ENCODE measurements at places on chromosomes 5 and 9.

DNA sequence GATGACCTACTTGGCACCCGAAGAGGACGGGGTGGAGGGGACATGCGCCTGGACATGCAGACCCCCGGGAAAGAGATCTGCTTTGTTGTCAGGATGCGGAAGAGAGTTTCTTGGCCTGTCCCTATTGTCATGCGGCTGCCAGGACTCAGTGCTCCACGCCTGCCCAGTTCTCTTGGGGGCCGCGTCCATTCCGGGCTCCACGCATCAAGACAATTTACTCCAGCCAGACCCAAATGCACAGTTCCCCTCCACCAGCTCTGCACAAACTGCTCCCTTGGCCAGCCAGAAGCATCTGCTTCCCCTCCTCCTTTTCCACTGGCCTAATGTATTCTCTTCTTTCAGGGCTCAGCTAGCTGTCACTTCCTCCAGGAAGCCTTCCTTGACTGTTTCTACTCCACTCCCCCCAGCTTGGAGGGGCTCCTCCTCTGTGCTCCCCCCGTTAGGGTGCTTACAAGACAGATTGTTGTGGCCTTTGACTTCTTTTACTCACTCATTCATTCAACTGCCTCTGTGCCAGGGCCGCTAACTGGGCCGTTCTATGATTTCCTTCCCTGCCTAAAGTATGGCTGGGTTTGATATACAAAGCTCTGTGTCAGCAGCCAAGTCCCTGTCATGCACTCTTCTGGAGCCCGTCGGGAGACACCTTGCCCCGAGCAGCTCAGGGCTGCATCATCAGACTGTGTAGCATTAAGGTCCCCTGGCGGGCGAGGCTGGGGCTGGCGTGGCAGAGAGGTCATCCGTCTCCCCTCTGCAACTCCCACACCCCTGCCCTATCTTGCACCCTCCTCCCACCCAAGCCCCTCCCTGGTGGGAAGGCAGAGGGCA is 6.6 kb downstream of the FIBCD1 start:
- DNase-seq, result no peak

DNA sequence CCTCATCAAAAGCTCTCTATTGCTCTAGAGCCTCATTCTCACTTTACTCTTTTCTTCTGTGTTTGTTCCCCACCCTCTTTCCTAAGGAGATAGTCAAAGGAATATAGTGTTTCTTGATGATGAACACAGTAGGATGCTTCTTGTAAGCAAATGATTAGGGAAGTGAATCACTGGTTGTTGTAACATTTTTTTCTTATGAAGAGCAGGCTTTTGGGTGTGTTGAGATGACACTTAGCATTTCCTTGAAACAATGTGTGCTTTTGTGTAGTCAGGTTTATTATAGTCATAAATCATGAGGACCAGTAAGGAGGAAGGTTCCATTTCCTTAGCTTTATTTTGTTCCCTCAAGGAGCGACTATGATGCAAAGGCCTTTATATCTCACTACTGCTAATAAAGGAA is 1991.3 kb upstream of the C9orf72 start:
- no peak for DNase-seq

GRCh38 chr5:109410389-109411148 is 795 bp upstream of the PJA2 start:
- DNase-seq, result peak; percentile 71

DNA sequence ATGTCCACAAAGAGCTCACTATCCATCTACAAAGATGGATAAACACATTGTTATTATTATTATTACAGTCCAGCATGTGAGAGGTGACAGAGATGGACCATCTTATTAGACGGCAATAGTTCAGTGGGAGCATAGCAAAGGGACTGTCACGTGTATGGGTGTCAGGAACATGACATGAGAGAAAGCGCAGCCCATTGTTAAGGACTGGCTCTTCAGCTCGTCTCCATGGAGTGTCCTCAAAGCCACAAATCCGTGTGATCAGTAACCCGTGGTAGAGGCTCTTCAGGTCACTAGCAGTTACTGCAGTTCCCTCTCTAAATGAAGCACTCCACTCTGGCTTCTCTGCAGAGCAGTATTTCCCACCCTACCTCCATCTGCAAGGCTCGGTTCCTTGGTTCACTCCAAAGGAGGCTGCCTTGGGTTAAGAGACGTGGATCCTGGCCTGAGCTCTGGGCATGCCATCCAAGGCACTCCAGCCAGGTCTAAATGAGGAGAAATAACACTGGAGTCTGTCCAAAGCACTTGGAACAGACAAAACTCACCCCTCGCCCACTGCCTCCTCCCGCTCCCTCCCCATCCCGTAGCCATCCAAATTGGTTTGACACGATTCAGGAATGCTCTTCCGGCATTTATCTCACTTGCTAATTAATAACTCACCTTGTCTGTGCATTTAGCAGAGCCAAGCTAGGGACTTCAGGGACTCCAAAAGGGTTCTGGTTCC is 122.3 kb upstream of the WWC1 start:
- DNase-seq, result no peak

DNA sequence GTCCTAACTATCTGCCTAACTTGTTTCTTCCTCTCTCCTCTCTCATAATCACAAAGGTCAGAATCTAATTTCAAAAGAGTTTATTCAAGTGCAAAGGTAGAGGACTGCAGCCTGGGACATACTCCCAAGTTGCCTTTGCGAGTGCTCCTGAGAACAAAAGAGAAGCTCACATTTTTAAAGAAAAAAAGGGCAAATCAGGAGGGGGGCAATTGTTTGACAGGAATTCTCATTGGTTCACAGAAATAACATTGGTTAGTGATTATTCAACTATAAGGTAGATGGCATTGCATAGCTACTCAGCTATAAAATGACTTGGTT is 108.1 kb upstream of the RAI14 start:
- DNase-seq, result no peak

- DNase-seq, result no peak
Observed at GRCh38 chr9:88691091-88691490, 156.1 kb downstream of the NXNL2 start.

- no peak for DNase-seq
Observed at GRCh38 chr9:86792136-86792535, 155.2 kb downstream of the GAS1 start.

DNA sequence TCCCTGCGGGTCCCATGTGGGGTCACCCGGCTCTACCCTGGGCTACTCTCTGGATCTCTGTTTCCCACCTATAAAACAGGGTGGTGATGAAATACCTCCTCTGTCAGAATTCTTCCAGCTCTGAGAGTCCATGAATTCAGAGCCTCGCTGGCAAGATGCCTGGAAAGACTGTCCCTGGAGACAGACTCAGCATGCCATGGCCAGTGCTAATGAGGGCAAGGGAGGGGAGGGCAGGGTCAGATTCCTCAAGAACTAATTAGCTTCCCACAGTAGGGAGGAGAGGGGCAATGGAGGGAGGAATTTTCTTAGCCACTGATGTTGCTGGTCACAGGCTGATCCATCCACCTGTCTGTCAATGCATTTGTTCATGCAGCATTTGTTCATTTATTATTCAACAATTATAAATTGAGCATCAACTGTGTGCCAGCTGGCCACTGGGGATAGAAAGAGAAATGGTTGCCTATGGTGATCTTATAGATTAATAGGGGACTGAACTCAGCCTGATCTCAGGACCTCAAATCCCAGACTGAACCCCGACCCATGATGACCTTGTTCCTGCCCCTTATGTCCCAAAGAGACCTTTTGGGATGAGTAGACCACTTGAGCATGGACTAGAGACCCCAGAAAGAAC is 4.7 kb downstream of the SYNPO start:
- peak; percentile 49 for DNase-seq

DNA sequence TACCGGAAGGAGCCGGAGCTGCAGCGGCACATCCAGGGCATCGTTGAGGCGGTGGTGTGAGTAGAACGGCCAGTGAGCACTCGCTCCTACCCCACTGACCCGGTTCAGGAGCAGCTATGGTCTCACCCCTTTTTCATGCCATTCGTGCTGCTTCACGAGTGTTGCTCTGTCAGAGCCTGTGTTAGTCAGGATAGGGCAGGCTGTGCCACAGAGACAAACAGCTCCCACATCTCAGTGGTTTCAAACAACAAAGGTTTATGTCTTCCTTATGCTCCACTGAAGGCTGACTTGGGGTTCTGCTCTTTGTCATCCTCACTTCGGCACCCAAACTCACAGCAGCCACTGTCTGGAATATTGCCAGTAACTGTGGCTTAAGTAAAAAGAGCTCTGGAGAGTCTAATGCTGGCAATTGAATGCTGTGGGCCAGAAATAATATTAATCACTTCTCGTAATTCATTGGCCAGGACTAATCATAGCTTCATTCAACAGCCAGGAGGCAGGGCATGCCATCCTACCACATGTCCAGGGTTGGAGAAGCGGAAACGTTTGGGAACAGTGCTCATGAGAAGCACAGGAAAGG is 28.4 kb downstream of the ARHGEF37 start:
- no peak for DNase-seq

GRCh38 chr9:115998666-115999065 is 154.9 kb upstream of the PAPPA start:
- no peak for DNase-seq

DNA sequence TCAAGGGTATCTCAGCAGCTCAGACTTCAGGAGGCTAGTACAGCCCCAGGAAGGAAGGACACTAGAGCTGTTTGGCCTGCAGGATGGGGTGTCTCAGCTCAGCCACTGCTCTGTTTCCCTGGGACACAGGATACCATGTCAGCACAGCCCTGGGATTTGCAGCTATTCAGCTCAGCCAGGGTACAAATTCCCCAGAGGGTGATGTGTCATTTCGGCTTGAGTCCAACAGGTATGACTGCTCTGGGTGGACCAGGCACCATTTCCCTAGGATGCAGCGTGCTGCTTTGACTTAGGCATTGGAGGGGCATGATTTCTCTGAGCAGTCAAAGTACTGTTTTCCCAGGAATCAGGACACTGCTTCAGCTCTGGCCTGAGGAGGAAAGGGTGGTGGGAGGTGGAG is 130.1 kb downstream of the ARSB start:
- DNase-seq, result no peak

DNA sequence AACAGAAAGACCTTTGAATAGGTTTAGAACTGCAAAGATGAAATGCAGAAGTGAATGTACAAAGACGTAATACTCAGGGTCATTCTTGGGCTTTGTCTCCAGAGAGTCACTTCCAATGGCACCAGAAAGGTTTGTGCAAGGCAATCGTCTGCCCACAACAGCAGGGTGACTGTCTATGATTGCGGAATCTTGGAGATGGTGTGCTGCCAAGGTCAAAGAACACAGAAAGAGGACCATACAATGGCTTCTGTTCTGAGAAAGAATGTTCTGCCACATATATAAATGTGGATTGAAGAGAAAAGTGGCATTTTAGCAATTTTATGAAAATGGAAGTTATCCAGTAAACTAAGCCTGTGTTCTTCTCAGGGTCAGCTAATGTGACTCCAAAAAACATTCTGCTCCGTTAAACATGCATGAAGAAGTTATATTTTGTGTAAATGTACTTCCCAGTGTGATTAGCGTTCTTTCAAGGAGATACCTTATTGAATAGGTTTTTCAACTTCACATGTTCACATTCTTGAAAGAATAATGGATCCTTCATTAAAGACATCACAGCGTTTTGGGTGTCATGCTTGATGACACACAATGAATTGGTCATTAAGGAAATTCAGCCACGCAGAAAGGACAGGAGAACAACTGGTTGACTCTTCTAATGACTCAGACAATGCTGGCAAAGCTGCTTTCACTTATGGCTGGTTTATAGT is 73.4 kb upstream of the CDH6 start:
- DNase-seq, result no peak

- DNase-seq, result no peak
Observed at GRCh38 chr9:131255676-131256197, 20.6 kb downstream of the FAM78A start.

GRCh38 chr5:67287510-67288268 is 91.1 kb upstream of the CD180 start:
- DNase-seq, result no peak

- DNase-seq, result no peak
Observed at GRCh38 chr5:159324986-159325385, 5.3 kb downstream of the IL12B start.

DNA sequence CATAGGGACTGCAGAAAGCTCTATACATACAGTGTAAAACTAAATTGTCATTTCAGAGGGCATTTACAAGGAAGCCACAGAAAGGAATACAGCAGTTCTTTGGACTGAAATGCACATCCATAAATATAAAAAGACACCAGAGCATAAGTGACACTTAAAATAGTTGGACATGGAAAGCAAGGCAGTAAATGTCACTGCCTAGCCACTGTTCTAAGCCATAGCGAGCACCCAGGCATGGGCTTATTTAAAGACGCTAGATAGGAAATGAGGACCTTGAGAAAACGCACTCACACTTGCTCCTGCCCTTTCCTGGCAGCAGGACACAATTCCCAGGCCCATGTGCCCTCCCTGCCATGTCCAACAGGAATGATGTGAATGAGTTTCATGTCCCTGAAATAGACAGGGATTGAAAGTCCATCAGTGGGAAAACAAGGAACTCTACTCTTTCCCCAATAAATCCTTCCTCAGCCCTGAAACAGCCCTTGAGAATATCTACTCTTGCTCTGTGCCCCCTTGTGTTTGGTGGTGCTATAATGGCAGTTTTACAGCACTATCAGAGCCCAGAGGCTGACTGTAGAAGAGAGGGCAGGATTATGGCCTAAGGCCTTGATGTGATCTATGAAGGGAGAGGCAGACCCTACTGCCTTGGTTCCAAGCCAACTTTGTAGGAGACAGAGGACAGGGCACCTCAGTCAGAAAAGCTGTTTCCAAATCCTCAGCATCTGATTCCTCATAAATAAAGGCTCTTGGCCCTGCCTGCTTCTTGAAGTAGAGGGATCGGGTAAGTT is 182.9 kb downstream of the SAXO1 start:
- no peak for DNase-seq

GRCh38 chr5:152237531-152237930 is 167.5 kb downstream of the NMUR2 start:
- DNase-seq, result no peak

GRCh38 chr5:178403956-178404600 is 171.5 kb upstream of the PHYKPL start:
- DNase-seq, result no peak

DNA sequence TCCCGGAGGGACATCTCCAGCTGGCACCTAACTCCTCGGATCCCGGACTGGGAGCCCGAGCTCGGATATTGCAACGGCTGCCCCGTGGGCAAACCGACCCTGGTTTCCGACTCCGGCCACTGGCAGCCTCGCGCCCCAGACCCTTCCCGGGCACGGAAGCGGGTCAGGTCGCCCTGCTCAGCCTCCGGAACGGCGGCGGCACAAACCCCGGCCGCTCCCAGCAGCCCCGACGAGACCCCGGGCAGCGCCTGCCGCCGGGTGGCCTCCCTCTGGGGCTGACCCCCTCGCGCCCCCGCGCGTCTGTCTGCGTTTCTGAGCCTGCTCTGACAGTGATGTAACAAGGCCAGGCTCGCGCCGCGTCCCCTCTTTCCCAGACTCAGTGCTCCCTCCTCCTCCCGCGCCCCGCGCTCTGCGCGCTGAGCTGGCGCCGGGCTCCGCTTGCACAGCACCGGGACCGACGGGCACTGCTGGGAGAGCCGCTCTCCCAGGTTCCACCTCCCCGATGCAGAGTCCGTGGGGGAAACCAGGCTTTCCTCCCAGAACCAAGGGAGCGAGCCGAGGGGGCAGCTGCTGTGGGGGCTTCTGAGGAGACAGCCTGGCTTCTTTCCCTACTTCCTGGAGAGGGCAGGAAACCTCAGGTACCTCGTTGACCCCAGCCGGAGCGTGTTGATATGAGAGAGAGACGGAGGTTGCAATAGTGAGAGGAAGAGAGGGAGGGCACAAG is at the start of gene TMEM215:
TMEM215 (plus strand) TSS at position 373 of the 724 bp plus-strand sequence. CDS start 644 bp downstream, outside the sequence.
- DNase-seq, result peak; percentile 75

- no peak for DNase-seq
Observed at GRCh38 chr5:139378101-139378825, 4.8 kb downstream of the SLC23A1 start.

Measured in glutamatergic neuron (in vitro differentiated cells).